ENCODE measurements at places on chromosomes 5 and 9.

- no peak for DNase-seq
Observed at GRCh38 chr9:28801144-28801799, 1228.0 kb upstream of the C9orf72 start.

DNA sequence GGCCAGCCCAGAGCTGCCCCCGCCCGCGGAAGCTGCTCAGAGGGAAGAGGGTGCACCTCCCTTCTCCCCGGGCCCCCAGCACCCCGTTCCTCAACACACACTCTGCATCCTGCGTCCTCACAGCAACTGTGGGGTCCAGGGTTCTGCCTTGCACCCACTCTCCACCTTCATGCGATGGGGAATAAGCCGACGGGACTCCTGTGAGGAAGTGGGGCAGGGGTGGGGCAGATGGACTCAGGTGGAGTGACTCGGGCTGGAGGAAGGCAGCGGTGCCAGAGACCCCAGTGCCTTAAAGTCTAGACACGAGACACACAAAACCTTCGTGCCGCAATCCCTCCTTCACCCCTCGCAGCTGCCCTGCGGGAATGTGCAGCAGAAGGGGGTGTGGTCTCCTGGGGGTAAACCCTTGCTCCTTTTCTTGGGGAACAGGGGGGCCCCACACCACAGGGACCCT is 8.6 kb downstream of the BRD3 start:
- no peak for DNase-seq

DNA sequence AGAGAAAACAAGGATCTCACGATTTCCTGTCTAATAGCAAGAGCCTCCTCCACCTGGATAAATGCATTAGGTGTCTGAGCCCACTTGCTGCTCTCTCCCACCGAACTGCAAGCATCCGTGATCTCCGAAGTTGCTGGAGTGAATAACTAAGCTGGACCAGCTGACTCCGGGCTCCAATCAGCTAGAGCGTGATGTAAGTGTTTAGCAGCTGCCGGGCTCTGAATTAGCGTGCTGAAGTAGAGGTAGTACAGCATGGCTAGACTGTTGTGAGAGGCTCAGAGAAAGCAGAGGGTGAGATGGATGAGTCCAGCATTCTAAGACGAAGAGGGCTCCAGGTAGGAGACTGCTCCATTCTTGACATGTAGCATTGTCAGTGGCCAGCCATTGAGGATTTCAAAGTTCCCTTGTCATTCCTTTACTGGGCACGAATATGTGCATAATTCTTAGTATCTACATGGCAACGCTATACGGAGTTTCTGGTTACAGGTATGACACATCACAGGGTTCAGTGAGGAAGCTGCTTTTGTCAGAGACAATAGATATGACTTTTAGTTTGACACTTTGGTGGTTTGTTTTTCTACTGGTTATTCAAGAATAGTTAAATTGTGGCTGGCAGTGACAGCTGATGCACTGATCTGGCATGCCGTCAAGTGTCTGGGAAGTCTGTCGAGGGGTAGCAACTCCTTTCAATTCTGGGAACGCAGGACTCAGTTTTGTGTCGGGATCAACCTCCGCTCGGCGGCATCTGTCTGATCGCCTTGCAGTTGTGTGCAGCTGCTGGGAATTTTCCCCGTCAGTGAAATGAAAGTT is 232.6 kb downstream of the MAST4 start:
- DNase-seq, result no peak

GRCh38 chr5:168002116-168002515 is 289.3 kb upstream of the WWC1 start:
- DNase-seq, result no peak

GRCh38 chr9:116181853-116182610 is 28.4 kb downstream of the PAPPA start:
- DNase-seq, result no peak

DNA sequence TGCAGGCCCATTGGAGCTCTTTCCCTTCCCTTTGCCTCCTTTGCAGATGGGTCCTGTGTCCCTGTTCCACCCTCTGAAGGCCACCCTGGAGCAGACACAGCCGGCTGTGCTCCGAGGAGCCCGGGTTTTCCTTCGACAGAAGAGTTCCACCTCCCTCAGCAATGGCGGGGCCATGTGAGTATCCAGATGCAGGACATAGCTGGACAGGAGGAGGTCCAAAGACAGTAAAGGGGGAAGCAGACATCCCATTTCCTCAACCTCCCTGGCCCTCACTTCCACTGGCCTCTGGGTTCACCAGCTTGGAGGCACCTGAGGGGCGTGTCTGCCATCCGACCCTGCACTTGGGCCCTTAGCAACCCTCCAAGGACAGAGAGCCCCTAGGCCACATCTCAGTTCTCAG is 237.9 kb downstream of the CACNA1B start:
- DNase-seq, result peak; percentile 79

- no peak for DNase-seq
Observed at GRCh38 chr5:30802961-30803705, 390.4 kb upstream of the CDH6 start.

- no peak for DNase-seq
Observed at GRCh38 chr9:114203410-114204140, 48.2 kb downstream of the COL27A1 start.

GRCh38 chr9:137300567-137301080 is 1.4 kb downstream of the NRARP start:
- no peak for DNase-seq

- no peak for DNase-seq
Observed at GRCh38 chr9:108105885-108106284, 616.3 kb upstream of the KLF4 start.

- DNase-seq, result no peak
Observed at GRCh38 chr5:155759984-155760383, 567.0 kb upstream of the SGCD start.

DNA sequence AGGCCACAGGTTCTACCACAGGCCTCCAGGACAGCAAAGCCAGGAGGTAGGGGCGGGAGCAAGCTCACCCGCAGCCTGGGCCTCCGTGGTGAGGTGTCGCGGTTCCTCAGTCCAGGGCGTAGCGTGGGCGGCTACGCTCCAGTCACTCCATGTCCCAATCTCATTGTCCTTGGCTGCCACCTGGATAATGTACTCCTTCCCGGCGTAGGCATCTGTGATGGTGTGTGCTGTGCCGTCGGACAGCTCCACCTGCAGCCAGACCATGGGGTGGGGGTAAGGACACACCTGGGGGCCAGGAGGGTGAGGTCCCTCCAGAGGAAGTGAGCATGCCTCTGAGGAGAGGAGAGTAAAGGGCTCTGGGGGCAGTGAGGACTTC is 29.8 kb upstream of the ENHO start:
- DNase-seq, result no peak

DNA sequence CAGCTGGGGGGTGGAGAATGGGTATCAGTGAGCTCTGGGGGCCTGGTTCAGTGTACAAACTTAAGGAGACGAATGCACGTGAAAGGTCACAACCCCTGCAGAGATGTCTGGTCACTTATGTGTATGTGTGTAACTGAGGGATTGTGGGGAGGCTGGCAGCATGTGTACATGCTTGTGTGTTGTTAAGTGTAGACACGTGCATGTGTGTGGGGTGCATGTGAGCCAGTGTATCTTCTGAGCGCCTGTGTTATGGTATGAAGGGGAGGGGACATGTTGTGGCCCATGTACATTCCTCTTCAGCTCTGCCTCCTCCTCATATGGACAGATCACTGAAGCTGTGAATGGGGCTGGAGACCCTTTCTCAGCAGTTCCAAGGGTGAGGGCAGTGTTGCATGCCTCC is 2.0 kb downstream of the TMEM8B start:
- no peak for DNase-seq

- DNase-seq, result no peak
Observed at GRCh38 chr9:84667571-84668195, 1.8 kb upstream of the NTRK2 start.

- no peak for DNase-seq
Observed at GRCh38 chr9:114170771-114171461, 15.6 kb downstream of the COL27A1 start.

- DNase-seq, result no peak
Observed at GRCh38 chr5:53069626-53070025, 39.9 kb downstream of the MOCS2 start.

- no peak for DNase-seq
Observed at GRCh38 chr5:147818290-147818689, 13.2 kb downstream of the SPINK1 start.

- no peak for DNase-seq
Observed at GRCh38 chr5:39478863-39479262, 54.1 kb upstream of the DAB2 start.

- DNase-seq, result peak; percentile 65
Observed at GRCh38 chr5:181042722-181043121, 2.7 kb downstream of the BTNL9 start.

DNA sequence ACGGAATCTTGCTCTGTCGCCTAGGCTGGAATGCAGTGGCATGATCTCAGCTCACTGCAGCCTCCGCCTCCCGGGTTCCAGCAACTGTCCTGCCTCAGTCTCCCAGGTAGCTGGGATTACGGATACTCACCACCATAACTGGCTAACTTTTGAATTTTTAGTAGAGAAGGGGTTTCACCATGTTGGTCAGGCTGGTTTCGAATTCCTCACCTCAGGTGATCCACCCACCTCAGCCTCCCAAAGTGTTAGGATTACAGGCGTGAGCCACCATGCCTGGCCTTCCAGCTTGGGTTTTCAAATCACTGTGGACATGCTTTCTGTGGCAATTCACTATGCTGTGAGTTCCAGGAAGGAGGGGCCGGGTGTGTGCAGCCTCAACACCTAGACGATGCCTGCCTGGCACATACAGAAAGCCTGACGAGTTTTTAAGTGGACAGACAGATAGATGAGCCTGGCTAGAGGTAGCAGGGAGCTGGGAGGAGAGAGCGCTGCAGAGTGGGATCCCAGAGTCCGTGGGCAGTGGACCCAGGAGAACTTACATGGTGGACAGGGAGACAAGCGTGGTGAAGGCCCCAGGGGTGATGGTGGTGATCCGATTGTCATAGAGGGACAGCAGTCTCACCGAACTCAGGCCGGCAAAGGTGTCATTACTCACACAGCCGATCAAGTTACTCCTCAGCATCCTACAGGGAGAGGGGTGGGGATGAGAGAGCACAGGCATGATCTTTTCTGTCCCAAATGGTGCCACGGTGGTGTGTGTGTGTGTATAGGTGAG is 173.4 kb upstream of the PANK3 start:
- DNase-seq, result no peak

GRCh38 chr5:168093200-168093910 is 198.1 kb upstream of the WWC1 start:
- DNase-seq, result no peak

- no peak for DNase-seq
Observed at GRCh38 chr5:131672776-131673175, 37.7 kb upstream of the RAPGEF6 start.

GRCh38 chr5:89830691-89831090 is 578.9 kb downstream of the CETN3 start:
- no peak for DNase-seq

DNA sequence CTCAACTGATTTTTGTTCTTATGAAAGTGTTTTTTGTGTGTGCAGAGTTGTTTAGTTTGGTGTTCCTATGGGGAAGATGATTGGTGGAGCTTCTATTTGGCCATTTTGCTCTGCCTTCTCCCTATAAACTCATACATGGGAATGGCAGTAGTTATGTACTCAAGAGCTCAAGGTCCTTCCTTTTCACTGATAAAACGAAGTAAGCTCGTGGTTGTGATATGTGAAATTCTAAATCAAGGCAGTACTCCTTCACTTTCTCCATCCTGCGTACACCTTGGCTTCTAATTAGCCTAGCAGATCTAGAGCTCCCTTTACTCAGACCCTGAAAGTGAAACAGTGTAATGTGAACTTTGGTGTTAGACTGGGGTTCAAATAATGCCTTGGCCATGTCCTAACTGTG is 159.3 kb upstream of the TNC start:
- no peak for DNase-seq

- DNase-seq, result no peak
Observed at GRCh38 chr9:101399643-101399970, 956 bp downstream of the ZNF189 start.

DNA sequence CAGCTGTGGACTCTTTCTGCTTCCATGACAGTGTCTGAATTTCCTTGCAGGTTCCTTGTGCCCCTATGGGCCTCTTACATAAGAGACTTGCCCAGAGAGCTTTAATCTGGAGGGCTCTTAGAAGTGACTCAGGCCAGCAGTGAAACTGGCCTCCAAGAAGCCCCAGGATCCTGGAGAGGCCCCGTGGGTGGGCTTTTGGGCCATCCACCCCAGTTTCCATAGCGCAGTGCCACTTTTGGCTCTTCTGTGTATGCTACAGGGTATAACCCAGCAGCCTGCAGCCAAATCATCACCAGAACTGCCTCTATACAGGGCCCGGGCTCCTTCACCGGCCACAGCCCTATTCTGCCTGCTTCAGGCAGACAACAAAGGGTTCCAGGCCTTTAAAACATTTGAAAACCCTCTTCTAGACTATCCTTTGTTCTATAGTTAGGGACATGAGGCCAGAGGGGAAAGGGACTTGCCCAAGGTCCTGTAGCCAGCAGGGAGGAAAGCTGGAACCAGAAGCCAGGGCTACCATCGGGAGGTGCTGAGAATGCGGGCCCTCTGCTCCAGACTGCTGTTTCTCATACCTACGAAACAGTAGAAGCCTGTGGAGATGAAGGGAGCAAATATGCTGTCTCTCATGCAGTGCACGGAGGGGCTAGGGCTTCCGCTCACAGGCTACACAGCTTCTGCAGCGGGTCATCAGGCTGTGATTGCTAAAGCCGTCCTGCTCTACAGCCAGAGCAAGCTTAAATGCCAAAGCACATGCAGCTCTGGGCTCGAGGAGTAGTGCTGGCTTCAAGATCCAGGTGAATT is 18.0 kb downstream of the SH3PXD2B start:
- DNase-seq, result no peak

DNA sequence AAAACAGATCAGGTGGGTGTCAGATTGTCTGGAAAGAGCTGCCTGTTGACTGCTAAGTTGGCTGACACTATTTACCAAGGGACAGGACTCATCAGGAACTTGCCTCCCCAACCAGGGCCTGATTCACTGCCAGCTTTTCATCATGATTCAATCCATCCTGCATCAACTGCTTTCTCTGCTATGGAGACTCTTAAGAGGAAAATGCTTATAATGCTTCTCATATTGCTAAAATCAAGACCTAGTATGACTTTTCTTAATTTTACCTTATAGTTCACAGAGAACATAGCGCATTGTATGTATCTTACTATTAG is 21.3 kb downstream of the HTR4 start:
- no peak for DNase-seq

DNA sequence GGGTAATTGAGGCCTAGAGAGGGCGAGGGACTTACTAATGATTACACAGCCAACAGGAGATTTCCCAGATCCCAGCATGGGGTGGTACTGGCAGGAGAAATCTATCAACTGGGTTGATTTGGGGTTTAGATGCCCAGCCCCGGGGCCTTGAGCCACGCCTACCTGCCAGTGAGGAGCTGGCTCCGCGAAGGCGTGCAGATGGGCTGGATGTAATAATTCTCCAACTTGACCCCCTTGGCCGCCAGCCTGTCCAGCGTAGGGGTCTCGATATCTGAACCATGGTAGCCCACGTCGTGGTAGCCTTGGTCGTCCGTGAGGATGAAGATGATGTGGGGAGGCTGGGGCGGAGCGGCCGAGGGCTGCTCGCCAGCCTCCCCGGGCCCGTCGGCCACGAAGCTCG is 804 bp downstream of the ARSI start:
- no peak for DNase-seq
